BJ (cell line): ENCODE measurements at places on chromosomes 7 and 10.

- peak; percentile 95 for DNase-seq
These were observed 96.8 kb downstream of the COL28A1 start for GRCh38 chr7:7438851-7439250.

GRCh38 chr10:4101918-4102654 is 317.1 kb upstream of the KLF6 start:
- DNase-seq = no peak

DNA sequence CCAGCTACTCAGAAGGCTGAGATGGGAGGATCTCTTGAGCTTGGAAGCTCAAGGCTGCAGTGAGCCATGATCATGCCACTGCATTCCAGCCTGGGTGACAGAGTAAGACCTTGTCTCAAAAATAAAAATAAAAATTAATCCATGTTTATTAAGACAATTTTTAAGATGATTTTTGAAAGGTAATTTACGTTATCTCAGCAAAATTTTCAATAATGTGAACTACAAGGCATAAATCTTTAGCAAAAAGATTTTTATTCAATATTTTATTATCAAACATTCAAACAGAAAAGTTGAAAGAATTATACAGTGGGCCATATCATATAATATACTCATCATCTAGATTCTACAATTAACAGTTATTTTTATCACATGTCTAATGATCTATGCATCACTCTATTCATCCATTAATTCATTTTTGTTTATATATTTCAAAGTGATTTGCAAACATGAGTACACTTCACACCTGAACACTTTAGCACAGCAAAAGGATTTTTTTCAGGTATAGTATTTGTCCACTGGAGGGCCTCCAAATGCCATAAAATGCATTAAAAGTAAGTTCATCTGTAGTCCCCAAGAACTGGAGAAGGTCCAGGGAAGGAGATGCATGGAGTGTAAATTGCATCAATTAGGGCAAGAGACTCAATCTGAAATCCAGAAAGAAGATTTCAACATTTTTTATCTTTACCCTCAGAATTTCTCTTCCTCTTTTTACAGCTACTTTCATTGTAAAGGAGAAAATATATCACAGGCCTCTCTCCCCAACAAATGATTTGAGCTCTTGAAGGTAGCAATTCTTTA is 38.6 kb upstream of the RSBN1L start:
- no peak for DNase-seq

DNA sequence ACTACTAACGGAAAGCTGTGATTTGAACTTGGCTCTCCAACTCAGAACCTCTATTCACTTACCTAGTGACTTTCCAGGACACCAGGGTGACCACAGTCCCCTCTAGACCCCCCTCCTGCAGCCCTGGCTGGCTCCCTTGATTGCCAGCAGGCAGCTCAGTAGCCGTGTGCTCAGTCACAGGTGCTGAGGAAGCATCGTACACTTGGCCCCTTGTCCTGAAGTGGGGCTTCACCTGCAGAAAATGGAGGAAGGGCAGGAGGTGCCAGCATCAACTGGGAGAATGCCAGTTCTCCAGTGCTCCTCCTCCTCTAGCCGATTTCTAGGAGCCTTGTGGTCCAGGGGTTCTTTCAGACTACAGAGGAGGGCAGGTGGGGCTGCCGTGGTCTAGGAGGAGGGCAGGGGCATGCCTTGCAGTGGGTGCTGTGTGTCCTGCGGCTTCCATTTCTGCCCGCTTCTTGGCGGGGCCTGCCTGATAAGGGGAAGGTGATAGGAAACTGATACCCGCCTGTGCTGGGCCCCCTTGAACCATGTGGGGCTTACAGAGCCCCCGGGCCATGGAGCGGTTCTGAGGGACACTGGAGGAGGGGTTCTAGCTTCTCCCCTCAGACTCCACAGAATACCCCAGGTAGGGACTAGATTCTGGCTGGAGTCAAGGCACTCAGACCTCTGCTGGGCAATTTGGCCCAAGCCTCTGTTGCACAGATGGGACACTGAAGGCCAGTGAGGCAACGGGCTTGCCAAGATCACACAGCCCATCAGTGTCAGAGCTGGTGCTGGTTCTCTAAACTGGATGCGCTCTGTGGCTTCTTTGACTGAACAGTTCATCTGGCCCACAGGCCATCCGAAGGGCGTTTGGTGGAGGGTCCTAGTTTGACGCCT is 14.0 kb downstream of the FAM241B start:
- no peak for DNase-seq

DNA sequence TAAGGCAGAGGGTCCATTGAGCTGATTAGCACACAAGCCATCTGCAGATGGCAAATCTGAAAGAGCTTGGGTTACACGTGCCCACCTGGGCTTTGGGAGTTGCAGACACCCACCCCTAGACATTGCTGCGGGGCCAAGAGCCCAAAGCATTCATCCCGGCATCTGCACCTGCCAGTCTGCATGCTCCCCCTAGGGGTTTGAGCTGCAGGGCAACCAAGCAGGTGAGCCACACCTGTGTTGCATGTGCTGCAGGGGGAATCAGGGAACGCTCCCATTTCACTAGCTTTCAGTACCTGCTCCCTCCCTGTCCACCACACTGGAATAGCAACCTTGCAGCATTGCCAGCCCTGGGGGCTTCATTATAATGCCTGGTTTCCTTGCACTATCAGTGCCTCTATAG is 21.1 kb downstream of the C7orf33 start:
- DNase-seq = no peak

GRCh38 chr7:151134743-151135524 is 32.6 kb downstream of the GBX1 start:
- DNase-seq = no peak

- no peak for DNase-seq
These were observed 35.9 kb upstream of the SLF2 start for GRCh38 chr10:100876585-100877460.

DNA sequence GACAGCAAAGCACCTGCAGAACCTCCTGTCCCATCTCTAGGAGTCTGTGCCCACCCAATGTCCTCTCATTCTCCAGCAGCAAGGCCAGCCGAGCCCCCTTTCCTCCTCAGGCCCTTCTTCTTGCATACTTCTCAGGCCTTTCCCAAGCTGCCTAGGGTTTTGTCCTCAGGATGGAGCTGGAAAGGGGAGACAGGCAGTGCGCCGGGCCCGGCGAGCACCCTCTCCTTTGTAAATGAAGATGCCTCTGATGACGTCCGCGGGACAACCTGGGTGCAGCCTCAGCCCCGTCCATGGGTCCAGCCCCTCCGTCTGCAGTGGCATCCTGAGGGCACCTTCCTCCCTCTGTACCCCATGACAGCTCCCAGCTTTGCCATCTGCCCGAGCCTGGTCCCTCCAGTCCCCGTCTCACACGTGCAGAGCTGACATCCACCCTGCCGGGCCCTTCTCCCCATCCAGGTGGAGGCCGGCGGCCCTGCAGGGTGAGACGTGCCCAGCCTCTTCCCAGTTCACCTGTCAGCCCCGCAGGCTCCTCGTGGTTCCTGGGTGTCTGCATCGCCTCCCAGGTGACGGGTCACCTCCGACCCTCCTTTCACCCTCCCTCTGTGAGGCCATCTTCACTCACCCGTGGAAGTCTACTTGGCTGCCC is 36.4 kb downstream of the JAKMIP3 start:
- DNase-seq = no peak

DNA sequence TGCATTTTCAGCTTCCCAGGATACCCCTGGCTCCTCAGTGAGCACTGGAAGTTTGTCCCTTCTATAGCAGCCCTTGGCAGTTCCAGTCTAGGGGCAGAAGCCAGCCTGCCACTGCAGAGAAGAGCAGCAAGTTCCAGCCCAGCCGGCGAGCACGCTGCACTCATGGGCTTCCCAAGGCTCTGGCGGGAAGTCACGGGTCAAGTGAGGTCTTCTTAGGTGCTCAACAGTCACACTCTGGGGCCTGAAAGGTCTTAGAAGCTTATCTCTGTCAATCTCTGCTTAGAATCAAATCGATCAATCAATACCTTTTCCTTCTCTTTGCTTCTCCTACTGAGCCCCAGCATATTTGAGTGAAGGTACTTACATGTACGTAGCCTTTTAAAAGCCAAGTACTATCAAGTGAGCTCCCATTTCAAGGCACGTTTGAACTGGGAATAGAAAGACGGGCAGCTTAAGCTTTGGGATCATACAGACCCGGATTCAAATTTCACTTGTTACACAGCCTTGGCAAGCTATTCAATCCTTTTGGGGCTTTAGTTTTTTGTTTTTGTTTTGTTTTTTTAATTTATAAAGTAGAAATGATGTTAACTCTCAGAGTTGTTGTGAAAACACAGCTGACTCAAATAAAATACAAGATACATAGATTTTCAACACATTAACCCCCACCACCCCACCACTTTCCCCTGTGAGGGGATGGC is 152.6 kb upstream of the KLF14 start:
- no peak for DNase-seq

DNA sequence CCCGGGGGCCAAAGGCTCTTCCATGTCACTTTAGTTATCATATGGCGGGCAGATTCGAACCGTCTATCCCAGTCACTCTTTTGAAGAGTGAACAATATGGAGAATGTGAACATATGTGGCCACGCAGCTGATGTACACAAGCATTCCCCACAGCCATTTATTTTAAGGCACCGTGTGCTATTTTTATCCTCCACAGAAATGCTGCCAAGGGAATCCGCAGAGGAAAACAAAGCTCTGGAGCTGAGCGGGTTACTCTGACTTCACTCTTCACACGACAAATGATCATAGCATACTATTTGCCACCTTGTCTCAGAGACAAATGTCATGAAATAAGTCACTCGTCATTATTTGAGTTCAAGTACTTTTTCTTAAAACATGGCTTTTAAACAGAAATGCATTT is 100.3 kb downstream of the CTBP2 start:
- DNase-seq = no peak

DNA sequence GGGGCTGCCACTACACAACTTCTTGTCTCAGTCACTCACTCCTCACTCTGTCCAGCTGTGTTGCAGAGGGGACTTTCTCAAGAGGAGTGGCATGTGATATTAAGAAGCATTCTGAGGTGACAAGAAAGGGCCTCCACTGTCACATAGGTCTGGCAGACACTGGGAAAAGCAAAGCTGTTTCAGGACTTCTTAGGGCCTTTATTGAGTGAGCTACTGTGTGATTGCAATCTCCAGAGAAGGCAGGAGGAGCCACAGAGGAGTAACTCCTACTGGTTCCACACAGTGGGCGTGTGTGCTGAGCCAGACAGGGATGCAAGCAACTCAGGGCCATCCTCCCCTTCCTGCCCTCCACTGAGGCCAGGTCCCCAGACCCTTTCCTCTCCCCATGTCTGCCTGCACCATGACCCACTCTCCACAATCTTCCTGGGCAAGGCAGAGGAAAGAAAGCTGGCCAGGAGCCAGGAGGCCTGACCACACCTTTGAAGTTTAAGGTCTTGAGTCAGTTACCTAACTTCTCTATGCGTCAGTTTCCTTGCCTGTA is 262.0 kb upstream of the ZMIZ1 start:
- DNase-seq = no peak

GRCh38 chr10:108598831-108599230 is 1324.5 kb downstream of the XPNPEP1 start:
- no peak for DNase-seq

DNA sequence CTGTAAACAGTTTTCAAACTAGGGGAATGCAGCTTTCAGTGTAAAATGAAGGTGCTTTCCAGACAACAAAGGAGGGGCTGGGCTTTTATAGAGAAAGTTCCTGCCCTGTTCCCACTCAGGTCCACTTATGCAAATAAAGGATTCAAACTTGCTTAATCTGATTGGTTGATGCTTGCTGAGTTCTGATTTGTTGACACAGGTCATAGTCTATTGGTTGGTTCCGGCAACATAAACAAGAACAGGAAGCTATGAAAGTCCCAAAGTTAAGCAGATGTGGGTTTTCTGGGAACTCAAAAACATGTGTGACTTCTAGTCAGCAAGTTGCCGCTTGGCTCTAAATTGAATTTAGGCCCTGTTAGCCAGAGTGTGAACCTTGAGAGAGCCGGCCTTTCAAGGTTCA is 194.2 kb upstream of the SVIL start:
- no peak for DNase-seq

DNA sequence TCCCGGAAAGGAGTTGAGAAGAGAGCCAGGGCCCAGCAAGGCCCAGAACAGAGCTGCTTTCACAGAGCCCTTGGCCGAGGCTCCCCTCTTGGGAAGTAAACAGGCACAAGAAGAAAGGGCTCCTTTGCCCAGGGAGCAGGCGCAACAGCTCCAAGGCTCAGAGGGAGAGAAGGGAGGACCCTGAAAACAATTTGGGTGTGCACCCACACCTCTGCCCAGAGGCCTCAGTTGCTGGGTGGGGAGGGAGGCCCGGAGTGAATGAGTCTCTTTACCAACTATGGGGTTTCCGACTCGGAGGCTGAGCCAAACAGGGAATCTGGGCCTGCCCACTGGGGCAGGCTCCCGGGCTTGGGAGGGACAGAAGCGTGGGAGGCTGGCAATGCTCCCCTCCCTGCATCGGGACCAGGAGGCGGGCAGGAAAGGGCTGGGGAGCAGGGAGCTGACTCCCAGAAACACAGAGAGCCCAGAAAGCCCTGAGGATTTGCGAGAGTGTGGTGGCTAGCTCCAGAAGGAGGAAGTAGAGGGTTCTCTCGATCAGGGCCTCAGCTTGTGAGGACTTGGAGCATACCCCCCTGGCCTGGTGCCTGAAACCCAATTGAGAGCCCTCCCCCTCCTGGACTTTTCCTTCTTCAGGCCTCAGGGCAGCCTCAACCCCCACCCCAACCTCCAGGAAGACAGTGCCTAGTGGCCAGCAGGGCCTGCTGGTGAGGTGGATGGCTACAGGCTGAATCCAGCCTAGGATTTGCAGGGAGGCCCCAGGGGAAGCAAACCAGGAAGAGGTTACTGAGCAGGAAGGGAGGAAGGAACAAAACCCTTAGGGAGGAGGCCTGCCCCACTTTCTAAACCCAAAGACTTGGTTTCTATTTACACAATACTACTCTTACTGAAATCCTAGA is 6.2 kb downstream of the C10orf105 start:
- DNase-seq = peak; percentile 73

DNA sequence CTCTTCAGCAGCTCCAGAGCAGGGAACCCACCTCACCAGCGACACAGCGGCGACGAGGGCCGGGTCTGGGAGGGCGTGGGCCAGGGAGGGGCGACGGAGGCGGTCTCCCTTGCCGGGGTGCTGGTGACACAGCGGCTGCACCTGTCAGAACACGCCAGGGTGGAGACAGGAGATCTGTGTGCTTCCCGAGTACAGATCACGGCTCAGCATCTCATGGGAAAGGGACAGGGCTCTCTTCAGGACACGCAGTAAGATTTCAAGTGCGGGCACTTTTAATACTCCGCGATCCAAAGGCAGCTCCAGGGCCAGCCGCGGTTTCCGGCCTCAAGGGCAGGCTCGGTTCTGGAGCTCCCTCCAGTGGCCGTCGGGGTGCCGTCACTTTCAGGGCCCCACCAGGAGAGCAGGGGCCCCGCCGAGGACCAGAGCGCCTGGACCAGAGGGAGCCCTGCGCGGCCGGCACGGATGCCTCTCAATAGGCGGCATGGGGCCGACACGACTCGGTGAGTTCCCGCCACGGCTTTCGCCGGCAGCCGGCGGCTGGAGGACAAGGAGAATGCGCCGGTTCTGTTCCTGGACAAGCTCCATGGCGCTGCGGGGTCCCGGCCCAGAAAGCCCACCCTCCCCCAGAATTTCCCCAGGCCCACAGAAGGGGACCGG is 21.4 kb downstream of the GPR146 start:
- DNase-seq = no peak

DNA sequence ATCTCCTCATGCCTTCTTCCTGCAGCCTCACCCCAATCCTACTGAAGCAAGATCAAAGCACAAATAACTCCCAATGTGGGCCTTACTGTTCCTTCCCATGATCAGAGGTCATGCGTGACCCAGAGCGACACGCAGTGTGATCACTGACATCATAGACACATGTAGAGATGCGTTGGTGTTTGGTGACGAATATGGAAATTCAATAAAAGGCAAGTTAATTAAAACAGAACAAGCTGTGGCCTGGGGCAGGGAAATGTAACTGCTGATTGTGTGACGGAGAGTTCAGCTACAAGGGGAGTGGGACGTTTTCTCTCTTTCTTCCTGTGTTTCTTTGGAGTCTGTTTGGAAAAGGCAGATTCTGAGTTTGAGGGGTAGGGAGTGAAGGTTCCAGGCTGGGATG is 34.8 kb upstream of the CARD11 start:
- no peak for DNase-seq
